ENCODE measurements at places on chromosomes 1 and 21. TPM values are rescaled to one million over a fixed set of nuclear protein-coding genes. Genes with fewer than 3 reads are reported as not detected.

The UTS2 gene
- total RNA-seq = not detected

The CSF3R gene
- total RNA-seq = 1.4 TPM

The ASCL5 gene
- not detected for total RNA-seq

The MPZ gene
- 2.6 TPM for total RNA-seq

The GUCA2B gene
- not detected for total RNA-seq

The MROH9 gene
- not detected for total RNA-seq

The LCE2C gene
- total RNA-seq = not detected

The UBAP2L gene
- 243 TPM for total RNA-seq

The LCE2A gene
- total RNA-seq = not detected

The OR2W3 gene
- 0.87 TPM for total RNA-seq

The KCNQ4 gene
- total RNA-seq = 1.5 TPM

The ETNK2 gene
- 15.9 TPM for total RNA-seq

The LIN28A gene
- 107 TPM for total RNA-seq

The OR2L5 gene
- not detected for total RNA-seq

The SH2D1B gene
- total RNA-seq = not detected

GRCh38 chr1:116808200-116808847 lies 54.1 kb downstream of the CD2 start:
- H3K4me1 ChIP-seq = no peaks in the 10 kb centered on the region
- H3K27me3 ChIP-seq = peaks cover 1% of the 10 kb centered on the region
- H3K27ac ChIP-seq = no peak overlapping the region
- H3K36me3 ChIP-seq = no peaks in the 10 kb centered on the region
- no peak for DNase-seq

GRCh38 chr1:206006946-206007345 lies 3.8 kb upstream of the RAB7B start:
- H3K4me1 ChIP-seq = peaks cover 3% of the 10 kb centered on the region
- DNase-seq = no peak
- H3K4me3 ChIP-seq = no peak overlapping the region
- no peak overlapping the region for H3K27ac ChIP-seq

- no peak overlapping the region for H3K27ac ChIP-seq
- no peak overlapping the region for H3K4me3 ChIP-seq
- no peaks in the 10 kb centered on the region for H3K36me3 ChIP-seq
These were observed 56.7 kb downstream of the S1PR1 start for GRCh38 chr1:101293461-101294051.

DNA sequence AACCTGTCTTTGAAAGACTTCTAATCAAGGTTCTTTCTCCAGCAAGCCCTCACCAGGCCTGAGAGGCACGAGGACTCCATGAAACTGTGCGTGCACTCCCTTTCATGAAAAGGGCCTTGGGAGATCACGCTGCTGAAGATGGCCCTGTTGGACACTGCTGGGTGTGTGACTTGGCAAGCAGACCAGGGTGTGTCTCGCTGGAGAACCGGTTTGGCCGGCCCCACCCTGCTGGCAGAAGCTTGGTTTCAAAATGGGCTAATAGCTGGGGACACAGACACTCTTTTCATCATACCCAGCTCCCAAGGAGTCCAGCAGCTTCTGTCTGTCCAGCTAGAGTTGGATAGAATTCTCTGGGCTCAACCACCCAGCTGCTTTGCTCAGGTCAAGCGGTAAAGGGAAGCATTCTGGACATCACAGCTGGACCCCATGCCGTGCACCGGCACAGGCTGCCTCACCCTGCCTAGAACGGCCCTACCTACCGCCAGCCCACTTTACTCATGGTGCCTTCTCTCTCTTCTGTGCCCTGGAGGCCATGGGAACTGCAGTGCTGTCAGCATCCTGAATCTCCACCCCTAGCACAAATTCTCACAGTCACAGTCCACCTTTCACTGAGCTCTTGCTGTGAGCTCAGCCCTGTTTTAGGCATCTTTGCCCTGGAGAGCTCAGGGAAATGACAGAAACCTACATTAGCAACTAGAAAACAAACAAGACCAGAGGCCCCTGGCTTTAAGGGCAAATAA lies 24.6 kb downstream of the PKP1 start:
- H3K4me1 ChIP-seq = peaks cover 8% of the 10 kb centered on the region
- no peaks in the 10 kb centered on the region for H3K36me3 ChIP-seq
- no peak overlapping the region for H3K4me3 ChIP-seq
- H3K27me3 ChIP-seq = peaks cover 2% of the 10 kb centered on the region
- H3K27ac ChIP-seq = no peak overlapping the region
- no peak for DNase-seq

DNA sequence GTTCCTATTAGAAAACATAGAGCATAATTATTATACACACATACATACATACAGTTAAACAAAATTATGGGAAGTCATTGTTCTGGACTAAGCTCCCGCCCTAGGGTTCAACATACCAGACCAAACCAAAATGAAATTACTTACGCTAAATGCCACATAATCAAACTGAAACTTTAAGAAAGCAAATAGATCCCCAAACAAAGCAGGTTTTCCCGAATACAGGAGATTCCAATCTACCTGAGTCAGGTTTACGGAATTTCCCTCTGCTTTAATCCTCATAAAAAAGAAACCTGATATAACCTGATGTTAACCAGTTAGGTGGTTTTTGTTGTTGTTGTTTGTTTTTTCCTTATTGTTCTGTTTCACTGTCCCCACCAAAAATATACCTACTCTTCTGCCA lies 1886.9 kb downstream of the NCAM2 start:
- H3K4me1 ChIP-seq = peaks cover 8% of the 10 kb centered on the region
- no peaks in the 10 kb centered on the region for H3K36me3 ChIP-seq
- no peak overlapping the region for H3K4me3 ChIP-seq
- no peak overlapping the region for H3K27ac ChIP-seq

- DNase-seq = peak; percentile 46
- no peaks in the 10 kb centered on the region for H3K36me3 ChIP-seq
- H3K4me1 ChIP-seq = peaks cover 12% of the 10 kb centered on the region
These were observed 177.7 kb upstream of the EDN2 start for GRCh38 chr1:41662061-41662764.

GRCh38 chr1:153100245-153100644 lies 5.9 kb upstream of the SPRR2E start:
- no peak overlapping the region for H3K27ac ChIP-seq
- no peak overlapping the region for H3K4me3 ChIP-seq

- H3K27ac ChIP-seq = no peak overlapping the region
- no peak for DNase-seq
- peaks cover 43% of the 10 kb centered on the region for H3K4me1 ChIP-seq
- no peaks in the 10 kb centered on the region for H3K27me3 ChIP-seq
- H3K36me3 ChIP-seq = no peaks in the 10 kb centered on the region
- H3K4me3 ChIP-seq = no peak overlapping the region
These were observed 45.7 kb downstream of the CAPZB start for GRCh38 chr1:19439464-19440171.

DNA sequence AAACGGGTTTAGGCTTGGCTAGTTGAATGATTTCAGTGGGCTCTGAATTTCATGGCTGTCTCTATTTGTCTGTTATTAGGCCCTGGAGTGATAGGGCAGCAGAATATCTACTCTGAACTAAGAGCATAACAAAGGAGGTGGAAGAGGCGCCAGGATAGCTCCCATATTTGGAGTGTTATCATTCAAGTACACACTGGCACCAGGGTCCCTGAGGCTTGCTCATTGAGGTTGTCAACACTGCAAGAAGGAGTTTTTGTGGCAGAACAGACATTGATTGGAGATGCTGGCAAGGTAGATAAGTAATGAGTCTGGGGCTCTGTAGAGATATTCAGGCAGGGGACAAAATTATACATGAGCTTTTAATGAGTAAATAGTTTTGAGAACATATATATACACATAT lies 1748.4 kb downstream of the MRPL39 start:
- no peaks in the 10 kb centered on the region for H3K36me3 ChIP-seq
- H3K4me3 ChIP-seq = no peak overlapping the region
- DNase-seq = no peak
- H3K27ac ChIP-seq = no peak overlapping the region
- peaks cover 2% of the 10 kb centered on the region for H3K4me1 ChIP-seq

GRCh38 chr1:52907812-52908153 lies 13.8 kb downstream of the ECHDC2 start:
- no peak overlapping the region for H3K27ac ChIP-seq
- no peak overlapping the region for H3K4me3 ChIP-seq
- H3K36me3 ChIP-seq = no peaks in the 10 kb centered on the region
- H3K4me1 ChIP-seq = no peaks in the 10 kb centered on the region
- DNase-seq = no peak
- peaks cover 1% of the 10 kb centered on the region for H3K27me3 ChIP-seq

GRCh38 chr1:242425232-242425631 lies 99.3 kb downstream of the PLD5 start:
- no peaks in the 10 kb centered on the region for H3K36me3 ChIP-seq
- DNase-seq = no peak
- no peak overlapping the region for H3K27ac ChIP-seq
- H3K27me3 ChIP-seq = no peaks in the 10 kb centered on the region
- H3K4me1 ChIP-seq = no peaks in the 10 kb centered on the region

DNA sequence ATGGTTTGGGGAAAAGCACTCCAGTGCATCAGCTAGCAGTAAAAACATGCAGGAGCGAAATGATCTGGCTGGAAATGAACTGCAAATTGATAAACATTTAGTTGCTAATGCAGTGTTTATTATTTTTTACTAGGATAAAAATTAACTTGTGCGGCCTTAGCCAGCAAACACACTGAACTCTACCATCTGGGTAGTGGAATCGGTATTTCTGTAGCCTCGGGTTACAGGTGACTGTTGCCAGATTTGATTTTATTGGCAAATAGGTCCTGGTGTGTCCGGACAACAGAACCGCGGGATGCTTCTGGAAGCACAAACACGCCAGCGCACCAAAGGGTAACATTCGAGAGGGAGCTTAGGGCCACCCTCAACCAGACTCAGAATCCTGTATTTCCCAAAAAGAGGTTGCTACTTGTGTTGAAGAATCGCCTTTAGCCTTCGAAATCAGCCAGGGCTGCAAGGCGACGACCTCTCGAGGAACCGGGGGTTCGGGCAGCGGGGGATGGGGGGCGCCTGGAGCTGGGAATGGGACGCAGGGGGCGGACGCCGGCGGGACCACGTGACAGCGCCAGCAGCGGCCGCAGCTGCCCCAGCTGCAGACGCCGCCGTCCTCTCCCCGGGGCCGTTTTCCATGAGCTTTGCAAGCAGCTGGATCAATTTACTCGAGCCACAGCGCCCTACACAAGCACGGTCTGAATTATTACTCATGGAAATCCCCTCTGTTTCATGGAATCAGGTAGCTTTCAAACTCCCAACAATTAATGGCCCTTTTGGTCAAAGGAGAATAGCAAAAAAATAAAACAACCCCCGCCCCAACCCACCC lies 158.8 kb downstream of the TOMM20 start:
- peaks cover 34% of the 10 kb centered on the region for H3K4me1 ChIP-seq
- H3K27me3 ChIP-seq = peaks cover 3% of the 10 kb centered on the region
- H3K27ac ChIP-seq = no peak overlapping the region

GRCh38 chr21:34913811-34914210 lies 135.3 kb downstream of the RUNX1 start:
- peaks cover 9% of the 10 kb centered on the region for H3K27me3 ChIP-seq
- H3K4me1 ChIP-seq = peaks cover 19% of the 10 kb centered on the region
- DNase-seq = no peak
- no peaks in the 10 kb centered on the region for H3K36me3 ChIP-seq
- no peak overlapping the region for H3K27ac ChIP-seq
- no peak overlapping the region for H3K4me3 ChIP-seq

GRCh38 chr1:71502006-71502405 lies 421.2 kb upstream of the ZRANB2 start:
- peaks cover 4% of the 10 kb centered on the region for H3K4me1 ChIP-seq
- peaks cover 2% of the 10 kb centered on the region for H3K27me3 ChIP-seq
- H3K4me3 ChIP-seq = no peak overlapping the region
- DNase-seq = no peak
- no peaks in the 10 kb centered on the region for H3K36me3 ChIP-seq
- peak overlapping the region; percentile 48 for H3K27ac ChIP-seq

- no peak overlapping the region for H3K27ac ChIP-seq
- no peak for DNase-seq
- peaks cover 5% of the 10 kb centered on the region for H3K36me3 ChIP-seq
- no peak overlapping the region for H3K4me3 ChIP-seq
These were observed 6.6 kb upstream of the MMP23B start for GRCh38 chr1:1625404-1625775.

DNA sequence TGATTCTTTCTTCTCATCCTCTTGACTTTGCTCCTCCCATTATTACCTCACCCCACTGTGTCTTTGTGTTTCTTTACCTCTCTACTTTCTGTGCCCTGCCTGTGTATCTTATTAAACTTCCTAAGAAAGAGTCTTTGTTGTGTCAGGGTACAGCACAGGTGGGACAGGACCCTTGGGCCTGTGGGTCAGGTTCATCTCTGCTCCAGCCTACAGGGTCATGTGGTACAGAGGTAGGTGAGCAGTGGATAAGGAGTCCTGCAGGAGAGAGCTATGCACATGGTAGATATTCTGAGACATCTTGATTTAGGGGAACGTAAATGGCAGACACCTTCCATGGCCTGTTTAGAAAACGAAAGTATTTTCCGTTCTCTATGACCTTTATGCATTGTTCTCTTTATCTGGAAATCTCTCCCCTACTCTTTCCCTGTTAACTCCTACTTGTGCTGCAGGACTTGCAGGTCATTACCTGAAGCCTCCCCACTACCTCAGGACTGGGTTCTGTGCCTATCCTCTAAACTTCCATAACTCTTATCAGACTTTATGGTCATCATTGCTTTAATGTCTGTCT lies 9.9 kb downstream of the GIPC2 start:
- no peaks in the 10 kb centered on the region for H3K36me3 ChIP-seq
- DNase-seq = no peak
- H3K4me3 ChIP-seq = no peak overlapping the region
- H3K27ac ChIP-seq = no peak overlapping the region
- no peaks in the 10 kb centered on the region for H3K27me3 ChIP-seq

GRCh38 chr1:3498246-3498930 lies 43.9 kb downstream of the ARHGEF16 start:
- H3K27ac ChIP-seq = no peak overlapping the region
- H3K36me3 ChIP-seq = no peaks in the 10 kb centered on the region
- H3K27me3 ChIP-seq = peaks cover 11% of the 10 kb centered on the region
- no peaks in the 10 kb centered on the region for H3K4me1 ChIP-seq
- no peak for DNase-seq

- H3K4me1 ChIP-seq = peaks cover 19% of the 10 kb centered on the region
- DNase-seq = peak; percentile 30
- peaks cover 11% of the 10 kb centered on the region for H3K27me3 ChIP-seq
- no peak overlapping the region for H3K27ac ChIP-seq
These were observed 7.5 kb downstream of the DISP3 start for GRCh38 chr1:11486231-11487009.

DNA sequence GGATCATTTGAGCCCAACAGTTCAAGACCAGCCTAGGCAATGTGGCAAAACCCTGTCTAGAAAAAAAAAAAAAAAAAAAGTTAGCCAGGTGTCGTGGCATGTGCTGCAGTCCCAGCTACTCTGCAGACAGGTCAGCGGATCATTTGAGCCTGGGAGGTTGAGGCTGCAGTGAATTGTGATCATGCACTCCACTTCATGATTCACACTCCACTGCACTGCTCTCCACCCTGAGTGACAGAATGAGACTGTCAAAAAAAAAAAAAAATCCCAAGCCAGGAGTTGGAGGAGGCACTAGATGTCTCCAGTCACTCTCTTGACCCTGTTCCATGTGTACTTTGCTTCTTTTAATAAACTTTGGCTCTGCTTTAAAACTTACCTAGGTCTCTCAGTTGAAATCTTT lies 51.0 kb upstream of the OLFM3 start:
- H3K4me3 ChIP-seq = no peak overlapping the region
- H3K36me3 ChIP-seq = no peaks in the 10 kb centered on the region
- no peak overlapping the region for H3K27ac ChIP-seq
- H3K27me3 ChIP-seq = no peaks in the 10 kb centered on the region

GRCh38 chr1:71521655-71522264 lies 440.9 kb upstream of the ZRANB2 start:
- H3K4me1 ChIP-seq = no peaks in the 10 kb centered on the region
- H3K27me3 ChIP-seq = no peaks in the 10 kb centered on the region
- no peaks in the 10 kb centered on the region for H3K36me3 ChIP-seq

Data from endothelial cell (in vitro differentiated cells).